ENCODE measurements at places on chromosomes 12 and 14.

DNA sequence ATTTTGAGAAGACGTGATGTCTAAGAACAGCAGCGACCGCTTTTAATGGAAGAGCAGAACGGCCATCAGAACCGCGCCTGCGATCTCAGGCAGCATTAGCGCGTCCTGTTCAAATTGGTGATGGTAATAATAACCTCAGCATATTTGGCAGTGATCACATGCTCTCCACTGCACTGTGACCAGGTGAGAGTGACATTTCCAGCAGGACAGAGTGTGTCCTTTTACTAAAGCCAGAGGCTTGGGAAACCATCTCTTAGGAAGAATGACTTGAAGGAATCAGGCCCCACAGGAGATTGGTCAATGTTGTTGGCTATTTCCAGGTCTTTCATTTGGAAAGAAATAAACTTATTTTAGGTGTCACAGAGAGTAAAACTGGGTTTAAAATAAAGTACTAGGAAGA, 51.4 kb upstream of the FBXO21 start:
- no peak for DNase-seq

DNA sequence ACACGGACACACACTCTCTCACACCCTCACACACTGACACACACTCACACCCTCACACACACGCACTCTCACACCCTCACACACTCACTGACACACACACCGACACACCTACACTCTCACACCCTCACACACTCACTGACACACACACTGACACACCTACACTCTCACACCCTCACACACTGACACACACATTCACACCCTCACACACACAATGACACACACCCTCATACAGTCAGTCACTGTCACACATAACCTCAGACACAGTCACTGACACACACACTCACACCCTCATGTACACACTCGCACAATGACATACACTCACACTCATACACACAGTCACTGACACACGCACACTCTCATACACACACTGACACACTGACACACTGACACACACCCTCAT, 19.8 kb upstream of the DLK1 start:
- no peak for DNase-seq

DNA sequence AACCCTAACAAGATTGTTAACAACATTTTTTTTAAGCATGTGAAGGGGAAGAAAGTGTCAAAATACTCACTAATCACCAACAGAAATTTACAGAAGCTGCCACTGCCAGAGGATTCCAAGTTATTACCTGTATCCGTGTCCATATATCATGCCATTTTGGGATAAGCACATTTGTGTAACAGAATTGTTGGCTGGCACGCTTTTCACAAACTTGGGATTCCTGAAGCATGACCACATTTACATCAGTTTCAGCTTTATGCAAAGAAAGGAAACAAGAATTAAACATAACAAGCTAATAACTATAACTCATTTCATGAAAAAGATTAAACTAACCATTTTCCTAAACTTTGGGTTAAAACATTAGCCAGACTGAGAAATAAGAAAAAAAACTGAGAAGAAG, 5.9 kb downstream of the NEMP1 start:
- DNase-seq, result no peak

DNA sequence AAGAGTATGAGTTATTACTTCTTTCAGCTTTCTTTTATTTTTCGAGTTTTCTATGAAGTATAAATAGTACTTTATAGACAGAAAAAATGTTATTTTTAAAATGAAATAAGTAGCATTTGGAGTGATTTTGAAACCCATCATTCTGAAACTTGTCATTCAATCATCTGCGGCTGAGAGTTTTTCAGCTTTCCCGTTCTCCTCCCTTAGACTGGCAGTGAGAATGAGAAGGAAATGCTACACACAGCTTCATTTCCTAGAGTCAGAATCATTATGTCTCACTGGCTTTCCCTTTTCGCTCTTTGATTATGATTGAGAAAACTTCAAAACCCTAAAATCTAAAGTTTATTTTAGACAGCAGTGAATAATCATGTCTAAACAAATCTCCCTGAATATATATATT, 33.7 kb upstream of the GNPNAT1 start:
- DNase-seq, result peak; percentile 63

GRCh38 chr12:106130474-106131113, 8.2 kb downstream of the NUAK1 start:
- DNase-seq, result no peak

- DNase-seq, result no peak
These were observed 55.4 kb downstream of the IRAK3 start for GRCh38 chr12:66244446-66244845.

- no peak for DNase-seq
These were observed 14.8 kb downstream of the JDP2 start for GRCh38 chr14:75442642-75443041.

- DNase-seq, result no peak
These were observed 10.8 kb downstream of the ISCA2 start for GRCh38 chr14:74504412-74504811.

GRCh38 chr12:106288101-106288493, 14.4 kb upstream of the TCP11L2 start:
- DNase-seq, result no peak

DNA sequence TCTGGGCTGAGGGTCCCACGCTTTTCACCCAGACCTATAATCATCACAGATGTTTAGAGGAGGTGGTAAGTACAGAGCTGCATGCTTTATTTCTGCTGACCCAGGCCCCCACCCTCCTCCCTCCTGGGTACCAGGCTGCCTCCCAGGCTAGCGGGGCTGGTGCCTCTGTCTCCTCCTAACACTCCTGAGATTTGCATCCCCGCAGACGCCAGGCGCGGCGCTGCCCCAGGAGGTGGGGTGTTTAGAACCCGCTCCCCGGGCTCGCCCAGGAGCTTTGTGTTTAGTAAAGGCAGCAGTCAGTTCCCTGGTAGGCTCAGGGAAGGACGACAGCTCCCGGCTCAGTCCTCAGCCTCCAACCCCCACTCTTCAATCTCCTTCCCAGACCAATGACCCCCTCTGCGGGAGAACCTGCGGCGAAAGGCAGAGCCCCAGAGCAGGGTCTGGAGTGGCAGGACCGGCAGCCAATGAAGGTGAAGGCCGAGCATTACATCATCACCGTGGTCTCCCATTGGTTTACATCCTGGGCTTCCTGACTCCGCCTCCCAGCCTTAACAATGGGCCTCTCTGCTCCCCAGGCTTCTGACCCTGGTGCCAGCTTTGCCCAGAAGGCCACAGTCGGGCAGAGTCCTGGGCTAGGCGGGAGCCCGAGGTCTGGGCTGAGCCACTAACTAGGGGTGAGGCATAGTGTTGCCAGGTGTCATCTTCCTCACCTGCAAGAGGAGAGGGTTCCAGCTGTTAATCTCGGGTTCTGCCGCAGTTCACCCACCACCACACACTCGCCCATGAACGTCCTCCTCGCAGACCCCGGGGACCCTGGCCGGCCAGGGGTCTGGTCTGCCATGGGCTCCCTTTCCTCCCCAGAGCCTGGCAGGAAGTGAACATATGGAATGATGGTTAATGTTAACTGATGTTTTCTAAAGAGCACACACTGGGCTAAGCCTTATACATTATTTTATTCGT, 57.5 kb downstream of the CALM1 start:
- peak; percentile 36 for DNase-seq

DNA sequence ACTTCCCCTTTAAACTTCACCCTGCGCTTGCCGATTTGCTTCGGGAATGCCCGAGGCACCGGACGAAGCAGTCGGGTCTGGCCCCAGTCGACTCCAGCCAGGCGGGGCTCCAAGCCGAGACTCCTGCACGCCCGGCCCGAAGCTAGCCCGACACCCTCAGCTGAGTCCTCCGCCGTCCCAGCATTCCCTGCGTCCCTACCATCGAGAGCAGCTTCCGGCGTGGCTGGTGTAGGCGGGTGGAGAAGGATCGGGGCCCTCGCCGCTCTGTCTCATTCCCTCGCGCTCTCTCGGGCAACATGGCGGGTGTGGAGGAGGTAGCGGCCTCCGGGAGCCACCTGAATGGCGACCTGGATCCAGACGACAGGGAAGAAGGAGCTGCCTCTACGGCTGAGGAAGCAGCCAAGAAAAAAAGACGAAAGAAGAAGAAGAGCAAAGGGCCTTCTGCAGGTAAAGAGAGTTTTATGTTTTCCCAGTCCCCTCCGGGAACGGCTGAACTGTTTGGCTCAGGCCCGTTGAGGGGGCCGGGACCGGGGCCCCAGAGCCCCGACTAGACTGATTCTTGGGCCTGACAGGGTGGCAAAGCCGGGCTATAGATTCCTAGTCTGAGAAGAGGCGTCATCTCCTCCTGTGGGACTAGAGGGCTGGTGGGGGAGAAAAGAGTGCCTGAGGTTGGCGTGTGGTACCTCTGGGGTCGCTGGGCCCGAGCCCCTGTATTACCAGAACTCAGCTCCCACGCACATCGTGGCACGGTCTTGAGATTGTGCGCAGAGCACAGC, at the start of gene METAP2:
Gene METAP2, plus strand, starts transcription at position 269 of the 776 bp plus-strand sequence. Its CDS starts 28 bp downstream, at position 297.
- peak; percentile 98 for DNase-seq
